ENCODE measurements at places on chromosomes 6 and 20.

GRCh38 chr6:167779993-167780655 lies 46.6 kb upstream of the AFDN start:
- no peak for DNase-seq

GRCh38 chr6:168683621-168684020 lies 242.6 kb downstream of the SMOC2 start:
- no peak for DNase-seq

GRCh38 chr6:149501768-149502167 lies 17.0 kb upstream of the ZC3H12D start:
- DNase-seq = no peak

DNA sequence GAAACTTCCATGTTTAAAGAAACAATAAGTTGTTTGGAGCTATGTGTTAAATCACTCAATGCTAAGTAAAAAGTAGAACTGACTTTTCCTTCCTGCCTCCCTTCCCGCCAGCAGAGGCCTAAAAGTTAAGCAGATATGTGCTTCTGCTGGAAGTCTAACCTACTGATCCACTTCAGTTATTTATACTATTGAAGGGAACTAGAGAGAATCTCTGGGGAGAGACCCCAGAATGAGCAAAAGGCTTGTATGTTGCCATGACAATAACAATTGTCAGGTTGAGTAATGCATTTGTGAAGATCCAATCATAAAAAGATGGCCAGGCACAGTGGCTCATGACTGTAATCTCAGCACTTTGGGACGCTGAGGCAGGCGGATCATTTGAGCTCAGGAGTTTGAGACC lies 24.7 kb downstream of the MGME1 start:
- no peak for DNase-seq

GRCh38 chr6:45728674-45729073 lies 287.0 kb downstream of the CLIC5 start:
- no peak for DNase-seq

DNA sequence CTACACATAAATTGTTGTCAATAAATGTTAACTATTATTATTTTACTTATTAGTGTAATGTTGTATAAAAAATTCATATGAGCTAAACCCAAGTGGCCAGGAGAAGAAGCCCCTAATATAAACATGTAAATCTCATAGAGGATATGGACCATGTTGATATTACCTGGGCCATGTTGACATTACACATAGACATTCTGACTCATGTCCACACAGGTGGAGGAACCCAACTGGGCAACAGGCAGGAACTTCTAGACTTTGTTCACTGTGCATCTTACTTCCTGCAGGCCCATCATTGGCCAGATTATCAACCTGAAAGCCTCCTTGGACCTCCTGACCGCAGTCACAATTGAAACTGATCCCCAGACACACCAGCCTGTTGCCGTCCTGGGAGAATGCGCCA lies 7.2 kb downstream of the BPIFA2 start:
- no peak for DNase-seq
